ENCODE measurements at places on chromosomes 6 and 20. TPM values are rescaled to one million over a fixed set of nuclear protein-coding genes. Genes with fewer than 3 reads are reported as not detected.

GRCh38 chr20:15913391-15914025 is 659.7 kb downstream of the KIF16B start:
- DNase-seq: no peak

- DNase-seq: no peak
These were observed 530.4 kb upstream of the BTBD3 start for GRCh38 chr20:11387189-11387754.

GRCh38 chr6:38522322-38522721 is 117.4 kb downstream of the BTBD9 start:
- DNase-seq: no peak

GRCh38 chr6:147141711-147142308 is 62.4 kb upstream of the STXBP5 start:
- DNase-seq: no peak

GRCh38 chr20:25464501-25465242 is 57.2 kb downstream of the GINS1 start:
- DNase-seq: no peak

DNA sequence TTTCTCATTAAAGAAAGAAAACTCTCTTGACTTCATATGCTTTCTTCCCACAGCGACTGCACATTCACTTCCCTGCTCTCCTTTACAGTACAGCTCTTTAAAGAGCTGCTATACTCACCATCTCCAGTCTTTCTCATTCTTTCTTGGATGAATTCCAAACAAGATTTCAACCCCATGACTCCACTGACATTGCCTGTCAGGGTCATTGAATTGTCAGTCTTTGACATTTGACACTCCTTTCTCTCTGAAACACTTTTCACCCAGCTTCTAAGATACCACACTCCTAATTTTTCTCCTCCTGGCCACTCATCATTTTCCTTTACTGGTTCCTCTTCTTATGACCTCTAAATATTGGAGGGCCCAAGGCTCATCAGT is 811 bp upstream of the ARMH2 start:
- no peak for DNase-seq

- DNase-seq: no peak
These were observed 27.2 kb upstream of the GPR63 start for GRCh38 chr6:96864216-96865054.

GRCh38 chr20:14860410-14860814 is 523.0 kb upstream of the FLRT3 start:
- DNase-seq: no peak

- DNase-seq: no peak
These were observed 37.1 kb upstream of the B4GALT5 start for GRCh38 chr20:49750611-49751396.

GRCh38 chr20:43723186-43723585 is 3.6 kb downstream of the GTSF1L start:
- no peak for DNase-seq

GRCh38 chr6:161215876-161216615 is 57.8 kb downstream of the AGPAT4 start:
- no peak for DNase-seq

DNA sequence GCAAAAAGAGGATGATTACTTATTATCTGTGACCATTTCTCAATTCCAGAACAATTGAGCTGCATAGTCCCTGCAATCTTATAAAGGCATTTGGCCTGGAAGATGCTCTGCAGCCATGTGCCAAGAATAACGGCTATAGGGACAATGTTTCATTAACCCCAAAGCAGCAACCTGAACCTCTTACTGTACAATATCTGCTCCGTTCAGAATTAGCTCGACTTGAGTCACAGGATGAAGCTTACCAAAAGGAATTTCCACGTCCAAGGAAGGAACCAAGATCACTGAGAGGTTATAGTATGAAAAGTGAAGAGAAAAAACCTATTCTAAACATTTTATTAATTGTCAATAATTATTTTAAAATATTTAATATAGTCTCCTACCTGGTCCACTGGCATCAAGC is 167.3 kb upstream of the GMDS start:
- no peak for DNase-seq

The PRL gene
- total RNA-seq: not detected

The SRXN1 gene
- total RNA-seq: 21.9 TPM

The DACT2 gene
- total RNA-seq: 1.9 TPM

The TMEM217 gene
- total RNA-seq: 1.4 TPM

The PERP gene
- 81.2 TPM for total RNA-seq

Data from left colon (tissue), 2 donors.